8988T (cell line): ENCODE measurements at places on chromosomes 1 and 21.

DNA sequence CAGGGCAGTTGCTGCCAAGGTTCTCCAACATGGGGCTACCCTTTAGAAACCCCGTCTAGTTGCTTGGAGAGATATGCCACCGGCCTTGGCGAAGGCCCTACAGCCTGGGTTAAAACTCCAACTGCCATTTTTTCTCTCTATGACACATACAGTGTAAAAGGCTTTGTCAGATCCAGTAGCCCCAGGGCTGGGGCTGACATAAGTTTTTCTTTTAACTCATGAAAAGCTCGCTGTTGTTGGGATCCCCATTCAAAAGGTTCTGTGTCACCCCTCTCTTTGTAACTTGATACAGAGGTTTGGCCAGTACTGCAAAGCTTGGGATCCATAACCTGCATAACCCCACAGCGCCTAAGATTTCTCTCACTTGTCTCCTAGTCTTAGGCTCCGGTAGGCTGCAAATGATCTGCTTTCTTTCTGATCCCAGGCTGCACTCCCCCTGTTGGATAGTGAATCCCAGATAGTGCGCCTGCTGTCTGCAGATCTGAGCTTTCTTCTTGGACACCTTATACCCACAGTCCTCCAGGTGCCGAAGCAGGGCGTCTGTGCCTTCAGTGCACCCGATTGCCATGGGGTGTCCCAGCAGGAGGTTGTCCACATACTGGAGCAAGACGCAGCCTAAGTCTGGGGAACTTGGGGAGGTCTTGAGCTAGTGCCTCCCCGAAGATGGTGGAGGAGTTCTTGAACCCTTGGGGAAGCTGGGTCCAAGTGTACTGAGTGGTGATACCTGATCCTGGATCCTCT is 406.2 kb downstream of the TGFB2 start:
- DNase-seq, result no peak

- DNase-seq, result no peak
Observed at GRCh38 chr1:197913495-197914276, 3.5 kb upstream of the LHX9 start.

- no peak for DNase-seq
Observed at GRCh38 chr1:178877896-178878295, 7.0 kb upstream of the ANGPTL1 start.

- no peak for DNase-seq
Observed at GRCh38 chr1:204337583-204337982, 22.1 kb downstream of the PLEKHA6 start.

- DNase-seq, result no peak
Observed at GRCh38 chr1:226646026-226646869, 92.8 kb downstream of the ITPKB start.

- no peak for DNase-seq
Observed at GRCh38 chr1:115325874-115326273, 12.2 kb downstream of the NGF start.

GRCh38 chr1:62637392-62638105 is 40.2 kb downstream of the ANGPTL3 start:
- no peak for DNase-seq

DNA sequence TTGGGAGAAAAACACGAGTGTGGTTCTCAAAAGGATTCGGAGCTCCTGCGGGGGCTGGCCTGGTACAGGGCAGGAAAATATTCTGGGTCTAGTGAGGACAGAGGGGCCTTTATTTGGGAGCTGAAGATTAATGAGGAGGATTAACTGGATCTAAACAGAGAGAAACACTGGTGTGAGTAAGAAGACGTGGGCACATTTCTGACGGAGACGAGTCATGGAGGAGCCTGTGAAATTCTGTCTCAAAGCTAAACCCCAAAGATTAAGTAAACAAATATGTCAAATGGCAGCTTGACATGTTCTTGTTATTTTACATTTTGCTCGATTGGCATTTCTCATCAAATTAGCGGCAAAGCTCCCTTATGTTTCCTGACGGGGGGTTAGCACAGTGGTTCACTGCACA is 12.8 kb downstream of the PROK1 start:
- no peak for DNase-seq

DNA sequence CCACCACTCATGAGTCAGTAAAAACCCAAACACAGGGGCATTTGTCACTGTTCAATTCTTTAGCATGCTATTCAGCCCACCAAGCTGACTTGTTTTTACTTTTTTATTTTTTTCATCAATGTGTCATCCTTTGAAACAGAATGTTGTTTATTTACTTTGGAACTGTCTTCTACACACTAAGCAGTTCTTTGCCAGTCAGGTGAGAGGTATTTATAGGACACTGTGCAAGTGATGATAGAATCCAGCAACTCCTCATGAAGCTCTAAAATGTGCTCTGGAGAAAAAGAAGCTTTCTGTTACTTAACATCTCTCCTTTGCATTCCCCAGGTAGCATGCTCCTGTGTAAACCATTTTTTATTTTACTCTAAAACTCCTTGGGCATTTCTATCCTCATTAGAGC is 582.0 kb upstream of the TMPRSS15 start:
- no peak for DNase-seq

- DNase-seq, result no peak
Observed at GRCh38 chr1:65027666-65028358, 61.5 kb upstream of the JAK1 start.

- DNase-seq, result no peak
Observed at GRCh38 chr1:97820470-97821188, 100.2 kb downstream of the DPYD start.

GRCh38 chr21:44917446-44918106 is 3.1 kb downstream of the ITGB2 start:
- DNase-seq, result no peak

- DNase-seq, result no peak
Observed at GRCh38 chr1:197811769-197812168, 36.5 kb upstream of the DENND1B start.

- no peak for DNase-seq
Observed at GRCh38 chr1:3217181-3217641, 148.2 kb downstream of the PRDM16 start.

GRCh38 chr1:23216771-23217420 is 406 bp downstream of the HTR1D start:
- DNase-seq, result peak; percentile 56

DNA sequence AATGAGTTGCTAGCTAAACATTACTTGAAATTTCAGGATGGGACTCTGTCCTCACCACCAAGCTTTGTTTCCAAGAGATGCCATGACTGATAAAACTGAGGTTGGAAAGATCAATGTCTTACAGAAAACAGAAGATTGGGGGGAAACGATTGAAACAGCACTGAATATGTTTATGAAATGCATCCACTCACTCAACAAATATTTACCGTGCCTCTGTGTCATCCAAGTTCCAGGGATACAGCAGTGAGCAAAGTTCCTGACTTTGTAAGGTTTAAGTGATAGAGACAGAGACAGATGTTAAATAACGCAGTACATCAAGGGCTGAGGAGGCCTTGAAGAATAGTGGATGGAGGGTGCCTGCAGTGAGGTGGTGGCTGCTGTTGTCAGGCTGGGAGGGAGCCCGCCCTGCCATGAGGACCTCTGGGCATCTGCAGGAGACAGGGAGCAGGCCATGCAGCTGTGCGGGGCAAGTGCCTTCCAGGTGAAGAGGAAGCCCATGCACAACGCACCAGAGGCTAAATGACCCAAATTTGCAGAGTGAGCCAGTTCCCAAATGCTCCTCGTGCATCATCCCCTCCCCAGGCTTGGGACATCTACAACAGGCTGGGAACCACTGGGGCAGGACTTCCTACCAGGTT is 108.0 kb downstream of the HLCS start:
- no peak for DNase-seq

GRCh38 chr1:63777965-63778880 is 4.4 kb downstream of the ROR1 start:
- no peak for DNase-seq

- no peak for DNase-seq
Observed at GRCh38 chr1:114114185-114115094, 39.2 kb downstream of the SYT6 start.

GRCh38 chr1:213331631-213332175 is 280.7 kb downstream of the RPS6KC1 start:
- DNase-seq, result no peak

DNA sequence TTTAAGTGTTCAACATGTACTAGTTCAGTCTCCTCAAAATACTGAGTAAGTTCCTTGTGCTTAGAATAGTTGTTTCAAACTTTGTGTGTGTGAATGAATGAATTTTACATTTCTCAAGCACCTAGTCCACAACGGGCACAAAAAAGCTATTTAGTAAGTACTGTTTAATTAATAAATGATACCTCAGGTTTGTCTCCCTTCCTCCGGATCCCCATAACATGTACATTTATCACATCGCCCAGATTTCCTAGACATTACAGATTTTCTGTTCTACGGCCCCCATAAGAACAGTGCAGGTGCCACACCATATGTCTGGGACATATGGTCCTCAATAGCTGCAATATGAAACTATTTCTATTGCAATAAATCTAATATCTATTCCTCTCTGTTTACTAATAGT is 1.3 kb upstream of the TTF2 start:
- no peak for DNase-seq

- DNase-seq, result peak; percentile 68
Observed at GRCh38 chr1:89843273-89844130, 22.7 kb downstream of the LRRC8D start.

- DNase-seq, result no peak
Observed at GRCh38 chr1:33281554-33282303, 25.4 kb downstream of the ZNF362 start.

GRCh38 chr1:225733254-225733653 is 44.4 kb upstream of the SRP9 start:
- DNase-seq, result no peak

DNA sequence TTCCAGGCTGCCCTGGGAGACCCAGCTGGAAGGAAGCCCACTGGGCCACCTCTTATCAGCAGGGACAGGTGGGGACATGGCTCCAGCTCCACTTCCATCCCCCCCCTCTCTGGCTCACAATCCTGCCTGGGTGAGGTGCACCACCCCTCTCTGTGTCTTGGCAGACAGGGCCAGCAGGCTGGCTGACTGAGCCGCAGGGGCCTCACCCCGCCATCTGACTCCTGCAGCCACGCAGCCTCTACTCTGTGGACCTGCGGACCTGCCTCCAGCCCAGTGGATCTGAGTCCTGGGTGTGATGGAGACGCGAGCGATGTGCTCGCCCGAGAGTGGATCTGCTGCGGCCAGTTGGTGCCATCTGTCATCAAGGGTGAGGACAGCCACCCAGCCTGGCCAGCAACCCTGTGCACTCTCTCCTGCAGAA is 30.1 kb downstream of the RCC2 start:
- DNase-seq, result no peak
